NCI-H774 (cell line): ENCODE measurements at places on chromosomes 6 and 20.
A peak's percentile ranks its signal among the peaks of the same experiment; 100 is the strongest.

- DNase-seq, result peak; percentile 59
Measured at GRCh38 chr6:135423649-135424128, 73.9 kb downstream of the AHI1 start.

- no peak for DNase-seq
Measured at GRCh38 chr6:744666-745353, 51.9 kb upstream of the EXOC2 start.

DNA sequence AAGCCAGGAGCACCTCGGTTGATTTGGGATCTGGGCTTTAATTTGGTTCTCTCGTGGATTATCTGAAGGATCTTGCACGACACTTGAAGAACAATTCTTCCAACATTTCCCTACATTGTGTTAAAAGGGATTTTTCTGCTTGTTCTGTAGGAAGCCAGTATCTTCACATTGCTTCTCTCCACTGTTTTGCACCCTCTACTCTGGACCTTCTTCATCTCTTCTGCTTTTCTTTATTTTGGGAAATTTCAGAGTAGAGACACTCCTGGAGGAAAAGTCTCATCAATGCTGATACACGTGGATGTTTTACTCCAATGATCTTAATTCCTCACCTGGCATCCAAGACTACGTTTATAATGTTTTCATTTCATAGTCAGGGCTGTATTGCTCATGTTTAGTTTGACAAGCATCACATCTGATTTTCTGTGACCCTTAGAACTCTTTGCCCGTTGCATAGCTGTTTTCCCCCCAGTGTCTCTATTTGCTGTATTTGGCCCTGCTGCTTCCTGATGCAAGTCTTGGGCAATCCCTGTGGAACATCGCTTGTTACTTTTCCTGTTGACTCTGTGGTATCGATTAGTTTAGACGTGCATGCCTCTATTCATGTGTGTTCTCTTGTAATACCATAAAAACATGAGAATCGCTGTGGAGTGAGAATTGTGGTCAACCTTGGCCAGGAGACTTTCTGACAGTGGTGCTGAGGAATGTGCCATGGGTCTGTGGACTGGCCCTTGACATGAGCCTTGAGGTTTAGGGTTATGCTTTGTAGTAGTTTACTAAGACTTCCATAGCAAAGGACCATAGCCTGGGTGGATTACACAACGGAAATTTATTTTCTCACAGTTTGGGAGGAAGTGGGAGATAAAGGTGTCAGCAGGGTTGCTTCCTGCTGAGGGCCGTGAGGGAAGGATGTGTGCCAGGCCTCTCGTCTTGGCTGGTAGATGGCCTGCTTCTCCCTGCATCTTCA lies 12.5 kb downstream of the PLCB1 start:
- no peak for DNase-seq

GRCh38 chr6:85252085-85252484 lies 197.8 kb upstream of the NT5E start:
- no peak for DNase-seq

DNA sequence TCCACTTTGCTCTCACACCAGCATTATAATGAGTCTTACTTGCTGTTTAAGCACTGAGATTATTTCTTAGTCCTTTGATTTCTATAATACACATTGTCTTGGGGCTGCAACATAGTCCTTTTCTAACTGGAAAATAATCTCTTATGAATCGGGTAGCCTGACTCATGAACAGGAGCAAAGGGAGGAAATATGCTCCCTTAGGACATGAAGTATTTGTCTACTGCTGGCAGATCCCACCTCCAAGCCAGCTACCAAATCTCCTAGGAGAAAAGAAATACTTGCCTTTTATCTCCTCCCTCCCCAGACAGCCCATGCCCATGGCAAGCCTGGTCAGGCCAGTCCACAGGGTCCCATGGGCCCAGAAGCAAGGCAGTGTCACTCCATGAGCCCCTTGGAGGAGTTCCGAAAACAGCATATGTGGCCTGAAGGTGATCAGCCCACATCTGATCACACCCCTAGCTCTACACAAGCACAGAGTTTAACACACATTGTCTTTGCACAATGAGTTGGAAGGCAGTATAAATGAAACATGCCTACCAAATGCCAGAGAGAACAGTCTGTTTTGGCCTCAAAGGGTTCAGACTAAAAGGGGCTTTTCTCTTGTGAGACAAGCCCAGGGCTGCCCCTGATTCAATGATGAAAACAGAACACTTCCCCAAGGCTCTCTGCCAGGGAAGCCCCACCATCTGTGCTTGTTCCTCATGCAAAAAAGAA lies 37.1 kb upstream of the SLC4A11 start:
- DNase-seq, result no peak

DNA sequence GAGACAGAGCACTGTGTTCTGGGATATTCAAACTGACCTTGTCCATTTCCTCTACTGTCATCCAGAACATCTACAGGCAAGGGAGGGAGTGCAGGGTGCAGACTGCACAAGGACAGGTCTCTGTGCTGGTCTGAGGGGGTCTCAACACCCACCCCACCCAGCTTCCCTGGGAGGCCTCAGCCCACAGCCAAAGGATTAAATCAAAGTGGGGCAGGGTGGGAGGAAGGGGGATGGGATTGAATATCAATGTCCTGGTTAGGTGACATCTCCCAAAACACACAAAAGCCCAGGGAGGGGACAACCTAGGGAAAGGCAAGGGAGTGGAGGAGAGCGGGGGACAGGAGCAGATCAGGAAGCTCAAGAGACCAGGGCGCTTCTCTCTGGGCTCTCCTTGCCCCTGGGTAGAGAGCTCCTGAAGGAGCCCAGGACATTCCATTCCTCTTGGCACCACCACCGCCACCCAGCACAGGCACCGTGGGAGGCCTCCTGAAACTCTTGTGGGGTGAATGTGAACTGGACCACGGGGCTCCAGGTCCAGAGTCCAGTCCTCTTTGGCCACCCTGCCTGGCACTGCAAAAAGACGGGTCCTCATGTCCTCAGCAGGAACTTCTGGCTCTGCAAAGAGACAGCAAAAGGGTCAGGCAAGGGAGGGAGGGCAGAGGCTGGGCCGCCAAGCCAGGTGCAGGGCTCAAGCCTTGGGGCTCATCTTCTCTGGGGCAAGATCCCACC lies 73.9 kb downstream of the JPH2 start:
- no peak for DNase-seq

- no peak for DNase-seq
Measured at GRCh38 chr6:168097221-168097620, 18.2 kb upstream of the FRMD1 start.

- DNase-seq, result no peak
Measured at GRCh38 chr6:118771253-118771652, 119.9 kb upstream of the CEP85L start.

GRCh38 chr6:25320459-25320858 lies 41.3 kb downstream of the CARMIL1 start:
- DNase-seq, result no peak

GRCh38 chr6:53440336-53440945 lies 91.7 kb upstream of the ELOVL5 start:
- DNase-seq, result no peak

- peak; percentile 20 for DNase-seq
Measured at GRCh38 chr6:152948150-152948768, 34.6 kb downstream of the FBXO5 start.

GRCh38 chr6:38720295-38720694 lies 5.2 kb downstream of the DNAH8 start:
- DNase-seq, result no peak
